Stimulated activated CD8-positive, alpha-beta memory T cell treated with anti-CD3 and anti-CD28 coated beads, Interleukin-12 subunit alpha, Interleukin-12 subunit beta, amount 100 ng/mL, for 1 hour (primary cell): ENCODE measurements at places on chromosomes 6 and 20.

DNA sequence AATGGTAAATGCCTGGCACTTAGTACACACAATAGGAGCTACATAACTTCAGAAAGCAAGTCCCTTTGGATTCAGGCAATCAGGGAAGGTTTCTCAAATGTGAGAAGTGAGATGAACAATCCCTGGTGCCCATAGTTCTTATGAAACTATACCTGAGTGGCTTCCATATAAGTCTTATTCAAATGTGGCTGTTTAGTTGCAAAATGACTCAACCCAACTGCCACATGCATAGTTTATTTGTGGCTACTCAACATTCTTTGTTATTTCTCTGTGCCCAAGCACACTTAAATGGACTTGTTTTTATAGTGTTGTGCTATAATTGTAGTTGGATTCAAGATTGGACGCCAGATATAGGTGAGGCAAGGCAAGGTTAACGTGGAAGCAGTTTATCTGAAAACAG lies 93.7 kb upstream of the ATXN1 start:
- no peak for DNase-seq

- no peak for DNase-seq
Observed at GRCh38 chr6:37131104-37131959, 38.6 kb upstream of the PIM1 start.

DNA sequence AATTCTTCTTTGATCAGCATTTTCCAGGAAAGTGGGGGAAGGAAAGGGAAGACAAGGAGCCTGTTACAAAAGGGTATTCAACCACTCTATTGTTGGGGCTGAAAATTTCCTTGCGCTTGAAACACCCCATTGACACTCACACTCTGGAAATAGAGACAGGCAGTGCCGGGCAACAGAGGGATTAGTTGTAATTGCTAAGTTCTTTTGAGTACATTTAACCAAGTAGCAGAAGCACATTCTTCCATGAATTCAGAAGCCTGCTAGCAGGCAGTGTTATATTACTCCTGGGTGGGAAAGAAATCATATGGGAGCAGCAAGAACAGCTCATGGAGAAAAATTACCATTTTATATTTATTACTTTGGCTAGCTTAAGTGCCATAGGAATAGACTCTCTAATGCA lies 745.5 kb downstream of the C6orf118 start:
- DNase-seq = no peak

DNA sequence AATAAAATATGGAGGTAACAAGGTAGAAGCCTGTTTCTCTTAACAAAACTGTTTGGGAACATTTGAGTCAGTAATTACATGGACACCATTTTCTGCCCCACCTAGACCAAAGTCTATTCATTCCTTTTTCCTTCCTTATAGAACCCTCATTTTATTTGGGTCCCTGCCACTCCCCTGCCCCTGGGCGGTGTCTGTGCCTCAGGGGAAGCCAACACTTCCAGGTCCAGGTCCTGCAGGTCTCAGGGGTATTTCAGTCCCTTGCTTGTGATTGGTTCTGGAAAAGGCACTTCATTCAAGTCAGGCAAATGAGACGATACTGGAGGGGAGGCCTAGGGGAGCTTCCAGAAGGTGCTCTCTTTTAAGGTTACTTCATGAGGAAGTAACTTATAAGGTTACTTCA lies 42.3 kb downstream of the SLC35D3 start:
- no peak for DNase-seq

DNA sequence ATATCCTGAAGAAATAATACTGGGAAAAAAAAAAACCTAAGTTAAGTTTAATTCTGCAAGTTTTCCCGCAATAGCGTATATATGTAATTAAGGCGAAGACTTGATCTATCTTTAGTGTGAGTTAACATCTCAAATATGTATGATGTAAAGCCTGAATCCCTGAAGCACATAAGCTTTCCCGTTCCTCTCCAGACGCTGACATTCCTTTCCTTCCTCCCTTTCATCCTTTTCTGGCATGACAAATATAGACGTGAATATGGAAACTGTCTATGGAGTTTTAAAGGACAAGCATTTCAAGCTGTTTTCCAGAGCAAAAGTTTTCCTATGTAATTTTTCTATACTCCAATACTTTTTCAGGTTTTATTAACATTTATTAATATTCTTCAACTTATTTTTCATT lies 637.0 kb downstream of the COL12A1 start:
- DNase-seq = no peak

GRCh38 chr20:11646359-11646758 lies 271.3 kb upstream of the BTBD3 start:
- DNase-seq = no peak

- no peak for DNase-seq
Observed at GRCh38 chr20:52918311-52918710, 53.8 kb upstream of the TSHZ2 start.

DNA sequence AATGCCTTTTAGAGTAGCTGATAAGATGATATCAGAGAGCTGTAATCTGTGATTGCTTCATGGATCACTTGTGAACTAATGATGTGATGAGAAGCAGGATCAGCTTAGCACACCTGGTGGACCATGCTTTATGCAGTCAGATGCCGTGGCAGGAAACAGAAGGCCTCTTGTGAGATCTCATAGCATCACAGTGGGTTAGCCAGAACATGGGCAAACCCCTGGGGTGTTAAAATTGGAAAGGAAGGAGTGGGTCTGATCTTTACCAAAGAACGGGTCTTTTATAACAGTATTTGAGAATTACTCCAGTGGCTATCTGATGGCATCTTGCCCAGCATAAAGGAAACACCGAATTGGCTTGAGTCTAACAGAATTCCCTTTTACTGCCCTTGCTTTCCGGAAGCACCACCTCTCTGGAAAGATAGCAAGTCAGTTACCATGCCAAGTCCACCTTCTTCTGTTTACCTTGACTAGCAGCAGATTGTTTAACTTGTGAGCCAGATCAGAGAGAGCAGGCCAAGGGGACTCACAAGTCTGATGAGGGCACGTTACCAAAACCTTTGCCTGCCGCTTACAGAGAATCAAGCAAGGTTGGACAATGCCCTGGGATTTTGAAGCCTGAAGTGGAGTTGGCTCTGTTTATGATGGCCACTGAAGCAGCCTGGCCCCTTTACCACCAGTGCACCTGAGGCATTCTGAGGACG lies 20.9 kb upstream of the SRF start:
- DNase-seq = no peak

DNA sequence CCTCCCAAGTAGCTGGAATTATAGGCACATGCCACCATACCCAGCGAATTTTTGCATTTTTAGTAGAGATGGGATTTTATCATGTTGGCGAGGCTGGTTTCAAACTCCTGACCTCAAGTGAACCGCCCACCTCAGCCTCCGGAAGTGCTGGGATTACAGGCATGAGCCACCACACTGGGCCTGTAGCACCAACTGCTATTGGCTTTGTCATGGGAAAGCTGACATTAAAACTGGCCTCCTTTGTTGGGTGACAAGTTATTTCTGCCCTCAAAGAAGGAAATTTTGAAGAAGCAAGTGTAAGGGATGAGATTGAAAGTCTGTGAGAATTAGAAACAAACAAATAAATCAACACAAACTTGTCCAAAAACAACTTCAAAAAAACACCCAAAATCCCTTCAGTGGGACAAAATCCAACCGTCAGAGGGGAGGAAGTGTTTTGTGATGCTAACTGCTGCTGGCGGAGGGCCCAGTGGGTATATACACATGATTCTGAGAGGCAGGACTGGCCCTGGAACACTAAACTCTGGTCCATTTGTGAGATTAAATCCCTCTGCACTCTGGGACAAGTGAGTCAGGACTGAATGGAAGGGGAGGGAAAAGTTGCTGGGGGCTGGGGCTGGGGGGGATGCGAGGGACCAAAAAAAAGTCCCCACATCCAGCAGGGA lies 87.5 kb upstream of the NAA20 start:
- DNase-seq = no peak

DNA sequence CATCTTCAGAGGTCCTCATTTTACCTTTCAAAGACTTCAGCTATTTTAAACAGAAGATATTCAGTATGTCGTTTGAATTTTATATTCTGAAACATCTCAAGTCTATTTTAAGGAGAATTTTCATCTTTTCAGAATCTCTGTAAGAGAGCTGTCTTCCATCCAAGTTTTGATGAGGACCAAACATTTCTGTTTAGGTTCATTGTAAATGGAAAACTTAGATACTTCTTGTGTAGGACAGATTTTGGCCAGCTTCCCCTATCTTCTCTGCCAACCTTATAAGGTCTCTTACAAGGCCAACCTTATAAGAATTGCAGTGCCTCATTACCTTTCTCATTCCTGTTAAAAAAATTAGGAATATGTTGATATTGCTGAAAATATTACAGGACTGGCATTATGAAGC lies 88.1 kb downstream of the AKAP7 start:
- no peak for DNase-seq

- no peak for DNase-seq
Observed at GRCh38 chr6:106188104-106188794, 102.1 kb downstream of the PRDM1 start.

- no peak for DNase-seq
Observed at GRCh38 chr6:145727817-145728388, 7.4 kb downstream of the EPM2A start.

- DNase-seq = no peak
Observed at GRCh38 chr20:59231124-59231804, 67.6 kb downstream of the ZNF831 start.

GRCh38 chr20:62622877-62623487 lies 19.3 kb upstream of the SLCO4A1 start:
- no peak for DNase-seq

- no peak for DNase-seq
Observed at GRCh38 chr6:26205625-26206574, 118.7 kb downstream of the HFE start.

DNA sequence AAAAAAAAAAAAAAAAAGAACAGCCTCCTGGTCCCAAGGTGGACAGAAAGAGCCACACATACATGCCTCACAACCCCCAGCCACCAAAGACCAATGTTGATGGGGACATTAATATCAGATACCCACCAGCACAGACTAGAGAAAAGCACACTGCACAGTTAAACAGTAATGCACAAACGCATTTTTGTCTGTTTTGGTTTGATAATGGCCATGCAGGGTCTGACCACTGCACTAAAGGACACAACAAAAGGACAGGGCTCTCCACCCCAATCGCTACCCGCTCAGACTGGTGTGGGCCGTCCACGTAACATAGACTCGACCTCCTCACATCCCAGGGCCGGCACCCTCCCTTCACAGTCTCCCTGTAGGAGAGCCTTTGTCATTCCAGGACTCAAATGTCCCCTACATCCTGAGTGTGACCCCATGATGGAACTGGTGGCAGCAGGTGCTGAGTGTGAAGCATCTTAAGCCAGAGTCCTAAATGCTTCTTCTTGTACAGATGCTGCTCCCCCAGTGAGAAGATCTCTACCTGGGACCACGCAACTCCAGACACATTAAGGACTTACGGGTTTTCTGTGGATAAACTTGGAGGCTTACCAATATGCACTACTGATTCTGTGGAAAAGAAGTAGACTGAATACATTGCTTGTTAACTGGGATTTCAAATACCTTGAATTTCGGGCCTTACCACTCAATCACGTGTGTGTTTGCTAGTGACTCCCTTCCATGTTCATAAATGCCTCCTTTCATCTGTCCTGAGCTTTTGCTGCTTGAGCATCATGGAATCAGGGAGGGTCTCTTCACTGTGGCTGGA lies 28.0 kb downstream of the RRBP1 start:
- no peak for DNase-seq

DNA sequence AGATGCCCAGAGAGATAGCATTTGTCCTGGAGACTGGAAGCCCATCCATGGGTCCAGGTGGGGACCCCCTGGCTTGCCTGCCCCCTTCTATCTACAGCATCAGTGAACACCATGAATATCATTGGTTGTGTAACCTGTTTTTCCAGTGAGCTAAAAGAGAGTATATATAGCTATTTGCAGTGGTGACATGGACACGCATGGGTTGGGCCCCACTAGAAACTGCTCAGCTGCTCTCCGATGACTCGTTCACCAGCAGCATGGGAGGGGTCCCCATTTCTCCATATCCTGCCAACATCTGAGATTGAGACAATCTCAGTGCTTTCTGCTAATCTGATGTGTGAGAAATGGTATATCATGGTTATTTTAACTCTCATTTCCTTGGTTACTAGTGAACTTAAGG lies 4.0 kb upstream of the ZC3H12D start:
- DNase-seq = no peak

- DNase-seq = no peak
Observed at GRCh38 chr6:96016334-96017069, 728 bp downstream of the FUT9 start.

- DNase-seq = no peak
Observed at GRCh38 chr20:9570612-9571011, 56.2 kb downstream of the LAMP5 start.

DNA sequence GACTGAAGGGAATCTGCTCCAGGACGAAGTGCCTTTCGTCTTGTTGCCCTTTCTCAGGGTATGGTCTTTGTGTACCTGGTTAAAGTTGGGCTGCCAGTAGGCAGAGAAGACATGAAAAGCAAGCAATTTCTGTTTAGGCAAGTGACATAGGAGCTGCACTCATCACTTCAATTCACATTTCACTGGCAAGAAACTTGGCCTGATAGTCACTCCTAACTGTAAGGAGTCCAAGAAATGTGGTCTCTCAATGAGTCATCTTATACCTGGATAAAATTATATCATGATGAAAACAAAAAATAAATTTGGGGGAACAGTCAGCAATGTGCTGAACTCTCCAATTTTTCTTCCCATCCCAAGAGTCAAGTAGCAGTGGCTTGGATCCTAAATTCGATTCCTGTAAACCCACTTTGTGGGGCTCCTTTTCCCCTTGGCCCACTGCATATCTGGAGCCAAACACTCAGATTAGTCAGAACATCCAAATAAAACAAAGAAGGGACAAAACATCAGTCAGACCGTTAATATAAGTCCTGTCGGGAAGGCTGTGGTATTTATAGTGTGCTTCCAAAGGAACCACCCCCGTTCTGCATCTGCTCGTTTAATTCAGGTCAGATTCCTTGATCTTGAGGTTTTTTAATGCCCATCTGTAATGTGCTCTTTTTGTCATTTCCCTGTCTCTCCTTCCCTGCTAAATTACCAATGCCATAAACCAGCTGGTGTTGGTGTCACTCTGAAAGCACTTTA lies 5.0 kb upstream of the GABRR1 start:
- no peak for DNase-seq
